Choroid plexus epithelial cell (primary cell): ENCODE measurements at places on chromosomes 16 and 17.
A peak's percentile ranks its signal among the peaks of the same experiment; 100 is the strongest.

DNA sequence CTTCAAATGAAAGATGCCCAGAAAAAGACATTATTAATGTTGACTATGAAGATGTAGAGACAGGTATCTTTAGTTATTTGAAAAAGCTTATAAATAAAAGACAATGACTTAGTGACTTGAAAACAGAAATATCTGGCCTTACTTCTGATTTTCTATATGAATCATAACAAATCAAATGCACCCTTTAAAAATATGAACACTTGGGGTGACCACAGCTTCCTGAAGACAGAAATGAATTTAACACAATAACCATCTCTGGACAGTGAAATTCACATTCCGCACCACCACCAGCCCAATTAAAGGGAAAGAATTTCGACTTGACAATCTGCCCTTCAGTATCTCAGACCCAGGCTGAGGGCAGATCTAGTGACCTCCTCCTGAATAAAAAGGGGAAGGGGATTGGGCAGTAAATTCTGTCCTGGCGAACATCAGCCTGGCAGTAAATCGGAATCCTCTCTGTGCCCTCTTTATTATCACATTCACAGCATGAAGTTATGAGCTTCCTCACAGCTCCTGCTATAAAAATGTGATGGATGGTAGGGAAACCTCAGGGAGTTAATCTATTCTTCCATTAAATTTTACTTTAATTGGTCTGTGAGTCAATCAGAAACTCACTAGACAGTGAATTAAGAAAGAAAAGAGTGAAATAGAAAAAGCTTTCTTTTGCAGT, 131.5 kb downstream of the SNX11 start:
- DNase-seq, result no peak

DNA sequence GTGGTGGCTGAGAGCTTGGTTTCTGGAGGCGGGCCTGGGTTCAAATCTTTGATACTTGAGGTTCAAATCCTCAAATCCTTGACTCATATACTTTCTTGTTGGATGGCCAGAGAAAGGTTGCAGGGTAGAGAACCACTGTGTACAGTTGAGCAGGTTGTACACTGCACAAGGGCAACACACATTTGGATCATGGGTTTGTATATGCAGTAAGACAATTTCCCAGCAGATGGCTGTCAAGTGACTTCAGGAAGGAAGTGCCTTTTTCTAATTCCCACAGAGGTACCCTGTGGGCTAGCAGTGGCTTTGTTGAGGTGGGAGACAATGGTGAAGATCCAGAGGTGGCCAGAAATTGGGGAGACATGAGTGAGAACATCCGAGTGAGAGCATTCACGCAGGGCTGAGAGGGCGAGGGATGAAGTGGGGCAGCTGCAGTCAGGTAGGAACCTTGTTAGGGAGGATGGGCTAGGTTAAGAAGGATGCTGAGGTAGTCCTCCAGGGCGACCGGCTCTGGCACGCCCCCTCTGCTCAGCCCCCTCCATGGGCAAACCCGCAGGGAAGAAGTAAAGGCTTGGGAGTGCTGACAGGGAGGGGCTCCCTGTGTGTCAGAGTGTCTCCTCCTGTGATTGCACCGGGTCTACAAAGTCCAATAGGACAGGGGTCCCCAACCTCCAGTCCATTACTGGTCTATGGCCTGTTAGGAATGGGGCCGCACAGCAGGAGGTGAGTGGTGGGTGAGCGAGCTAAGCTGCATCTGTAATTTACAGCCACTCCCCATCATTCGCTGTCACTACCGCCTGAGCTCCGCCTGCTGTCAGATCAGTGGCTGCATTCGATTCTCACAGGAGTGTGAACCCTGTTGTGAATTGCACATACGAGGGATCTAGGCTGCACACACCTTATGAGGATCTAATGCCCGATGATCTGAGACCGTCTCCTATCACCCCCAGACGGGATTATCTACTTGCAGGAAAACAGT, 2.7 kb downstream of the C16orf89 start:
- no peak for DNase-seq

- no peak for DNase-seq
Measured at GRCh38 chr17:15972497-15972951, 27.0 kb downstream of the ZSWIM7 start.

- DNase-seq, result no peak
Measured at GRCh38 chr17:12391468-12391867, 274.2 kb upstream of the MYOCD start.

DNA sequence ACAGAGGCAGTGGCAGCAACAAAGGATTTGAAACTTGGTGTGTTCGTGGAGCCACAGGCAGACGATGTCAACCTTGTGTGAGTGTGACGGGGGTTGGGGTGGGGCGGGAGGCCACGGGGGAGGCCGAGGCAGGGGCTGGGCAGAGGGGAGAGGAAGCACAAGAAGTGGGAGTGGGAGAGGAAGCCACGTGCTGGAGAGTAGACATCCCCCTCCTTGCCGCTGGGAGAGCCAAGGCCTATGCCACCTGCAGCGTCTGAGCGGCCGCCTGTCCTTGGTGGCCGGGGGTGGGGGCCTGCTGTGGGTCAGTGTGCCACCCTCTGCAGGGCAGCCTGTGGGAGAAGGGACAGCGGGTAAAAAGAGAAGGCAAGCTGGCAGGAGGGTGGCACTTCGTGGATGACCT, 25.5 kb downstream of the STH start:
- no peak for DNase-seq

GRCh38 chr16:70304892-70305448, 6.0 kb downstream of the DDX19B start:
- DNase-seq, result no peak

DNA sequence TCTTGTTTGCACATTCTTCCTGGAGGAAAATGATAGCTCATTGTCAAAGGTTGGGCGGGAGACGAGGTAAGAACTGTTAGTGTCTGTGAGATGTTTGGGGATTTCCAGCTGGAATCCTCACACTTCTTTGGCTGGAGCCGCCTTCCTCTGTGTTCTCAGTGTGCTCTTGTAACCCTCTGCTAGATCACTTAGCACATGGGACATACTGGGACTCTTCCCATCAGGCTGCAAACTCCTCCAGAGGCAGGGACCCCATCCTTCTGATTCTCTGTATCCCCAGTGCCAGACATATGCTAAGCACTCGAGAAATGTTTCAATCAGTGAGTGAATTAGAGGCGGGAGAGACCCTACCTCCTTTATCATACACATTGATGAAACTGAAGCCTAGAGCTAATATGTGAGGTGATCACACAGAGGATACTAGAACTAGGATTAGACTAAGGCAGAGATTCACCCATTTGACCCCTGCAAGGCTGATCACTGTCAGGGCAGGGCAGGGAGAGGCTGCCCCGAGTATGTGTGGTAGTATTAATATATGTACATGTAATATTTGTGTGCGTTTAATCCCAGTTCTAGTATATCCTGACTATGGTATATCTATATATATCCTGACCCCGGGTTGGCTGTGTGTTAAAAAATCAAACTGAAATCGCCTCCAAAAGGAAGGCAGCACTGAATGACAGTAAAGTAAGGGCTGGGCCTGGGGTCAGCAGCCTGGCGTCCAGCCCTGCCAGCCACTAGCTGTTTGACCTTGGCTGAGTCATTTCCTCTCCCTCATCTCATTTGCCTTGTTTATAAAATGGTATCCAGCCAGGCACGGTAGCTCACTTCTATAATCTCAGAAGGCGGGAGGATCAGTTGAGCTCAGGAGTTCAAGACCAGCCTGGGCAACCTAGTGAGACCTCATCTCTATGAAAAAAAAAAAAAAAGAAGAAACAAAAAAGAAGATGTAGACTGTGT, 75.5 kb upstream of the TBX2 start:
- DNase-seq, result peak; percentile 56
